ENCODE measurements at places on chromosomes 3 and 15.

DNA sequence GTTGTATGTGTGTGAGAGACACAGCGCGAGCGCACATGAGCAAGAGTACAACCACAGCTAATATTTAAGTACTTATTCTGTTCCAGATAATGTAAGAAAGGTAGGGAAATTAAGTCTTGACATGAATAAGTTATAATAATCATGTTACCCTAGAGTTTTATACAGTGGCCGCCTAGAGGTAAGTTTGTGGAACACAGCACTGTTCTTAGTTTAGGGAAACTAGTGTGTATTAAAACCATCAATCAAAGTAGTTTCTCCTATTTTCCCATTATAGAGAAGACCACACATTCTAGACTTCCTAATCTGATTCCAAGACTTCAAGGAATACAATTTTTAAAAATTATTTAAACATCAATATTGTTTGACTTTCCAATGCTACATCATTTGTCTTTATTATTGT, 9.5 kb downstream of the ALDH1A2 start:
- no peak for DNase-seq

DNA sequence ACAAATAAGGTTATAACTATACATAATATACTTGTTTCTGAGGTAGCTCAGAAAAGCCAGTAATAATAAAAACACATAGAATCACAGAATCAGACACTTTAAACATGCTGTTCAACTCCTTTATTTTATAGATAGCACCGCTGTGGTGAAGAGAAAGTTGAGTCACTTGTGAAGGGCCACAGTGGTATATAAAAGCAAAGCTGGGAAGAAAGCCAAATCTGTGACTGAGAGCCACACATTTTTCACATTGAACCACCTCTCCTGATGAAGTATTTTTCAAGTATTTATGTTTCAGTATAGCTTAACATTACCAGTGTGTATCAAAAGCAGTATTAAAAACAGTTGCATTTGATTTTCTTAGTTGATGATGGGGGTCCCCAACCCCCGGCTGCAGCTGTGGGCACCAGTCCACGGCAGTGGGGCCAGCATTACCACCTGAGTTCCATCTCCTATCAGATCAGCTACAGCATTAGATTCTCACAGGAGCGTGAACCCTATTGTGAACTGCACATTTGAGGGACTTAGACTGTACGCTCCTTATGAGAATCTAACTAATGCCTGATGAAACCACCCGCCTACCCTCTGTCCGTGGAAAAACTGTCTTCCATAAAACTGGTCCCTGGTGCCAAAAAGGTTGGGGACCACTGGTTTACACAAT, 46.2 kb downstream of the TBL1XR1 start:
- DNase-seq = no peak

- no peak for DNase-seq
Observed at GRCh38 chr3:108041253-108041652, 49.6 kb downstream of the CD47 start.

DNA sequence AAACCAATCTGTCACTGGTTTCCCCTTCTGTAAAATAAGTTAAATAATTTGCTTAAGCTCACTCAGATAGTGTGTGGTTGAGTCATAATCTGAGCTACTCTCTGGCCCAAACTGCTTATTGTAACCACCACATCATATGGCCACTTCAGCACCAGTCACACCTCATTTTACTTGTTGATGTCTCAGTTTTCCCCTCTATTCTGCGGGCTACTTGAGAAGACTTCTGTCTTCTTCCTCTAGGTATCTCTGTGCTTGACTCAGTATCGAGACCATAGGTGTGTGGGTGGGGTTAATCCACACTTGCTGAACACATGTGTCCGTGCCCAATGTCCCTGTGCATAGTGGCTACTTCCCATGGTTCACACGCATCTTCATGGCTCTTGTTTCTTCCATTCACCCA, 32.9 kb downstream of the CRYGS start:
- DNase-seq = no peak

- no peak for DNase-seq
Observed at GRCh38 chr3:192033246-192033645, 572.3 kb downstream of the PYDC2 start.

DNA sequence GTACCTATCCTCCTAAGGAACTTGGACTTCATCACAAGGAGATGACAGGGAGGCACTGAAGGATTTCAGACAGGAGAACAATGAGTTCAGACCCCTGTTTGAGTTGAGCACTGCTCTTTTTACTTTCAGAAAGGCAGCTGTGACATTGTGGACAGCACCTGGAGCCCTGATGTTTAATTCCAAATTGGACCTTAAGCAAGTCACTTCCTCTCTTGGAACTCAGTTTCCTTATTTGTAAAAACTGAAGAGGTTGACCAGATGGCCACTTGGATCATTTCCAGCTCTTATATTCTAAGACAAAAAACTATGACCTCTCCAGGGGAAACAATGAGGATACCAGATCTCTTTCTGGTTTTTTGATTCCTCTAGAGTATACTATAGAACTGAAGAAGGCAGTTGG, 34.1 kb upstream of the SMAD3 start:
- DNase-seq = no peak
